GM23248 (cell line): ENCODE measurements at places on chromosomes 5 and 9. TPM values are rescaled to one million over a fixed set of nuclear protein-coding genes. Genes with fewer than 3 reads are reported as not detected.

DNA sequence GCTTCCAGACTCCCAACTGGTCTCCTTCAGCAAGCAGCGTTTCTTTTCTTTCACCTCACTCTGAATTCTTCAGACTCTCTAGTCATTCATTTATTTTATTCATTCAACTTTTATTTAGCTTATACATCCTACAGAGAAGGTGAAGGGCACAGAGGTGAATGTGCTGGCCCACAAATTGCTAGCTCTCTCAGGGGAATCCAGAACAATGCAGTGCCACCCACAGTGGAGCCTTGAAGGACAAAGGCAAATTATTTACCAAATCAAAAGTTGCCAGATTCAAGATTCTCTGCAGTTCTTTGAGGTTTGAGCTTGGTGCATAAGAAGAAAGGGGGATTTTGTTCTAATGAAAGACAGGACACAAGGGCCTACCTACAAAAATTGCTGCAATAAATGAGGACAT lies 29.7 kb downstream of the GRIA1 start:
- no peak overlapping the region for H3K4me3 ChIP-seq
- DNase-seq: no peak
- H3K36me3 ChIP-seq: no peaks in the 10 kb centered on the region
- no peaks in the 10 kb centered on the region for H3K27me3 ChIP-seq
- H3K4me1 ChIP-seq: peaks cover 35% of the 10 kb centered on the region

- peak; percentile 73 for DNase-seq
- H3K36me3 ChIP-seq: no peaks in the 10 kb centered on the region
- H3K27ac ChIP-seq: no peak overlapping the region
- H3K27me3 ChIP-seq: no peaks in the 10 kb centered on the region
- 0 out of 2 replicates have a peak, but pooled peaks cover 13% of the 10 kb centered on the region for H3K4me1 ChIP-seq
Measured at GRCh38 chr5:138230261-138230660, 17.1 kb upstream of the CDC23 start.

- H3K36me3 ChIP-seq: no peaks in the 10 kb centered on the region
- H3K4me3 ChIP-seq: peak overlapping the region; percentile 14; the same call in 1 of the 2 replicates
- no peaks in the 10 kb centered on the region for H3K27me3 ChIP-seq
- DNase-seq: peak; percentile 83
- H3K27ac ChIP-seq: peak overlapping the region; percentile 81
Measured at GRCh38 chr5:107869438-107870115, 198.8 kb upstream of the EFNA5 start.

- H3K4me1 ChIP-seq: peaks cover 22% of the 10 kb centered on the region
- no peak overlapping the region for H3K4me3 ChIP-seq
- H3K27me3 ChIP-seq: no peaks in the 10 kb centered on the region
- no peaks in the 10 kb centered on the region; the same call in 1 of the 2 replicates for H3K36me3 ChIP-seq
- H3K27ac ChIP-seq: no peak overlapping the region
- no peak for DNase-seq
Measured at GRCh38 chr9:110926828-110927487, 111.3 kb downstream of the LPAR1 start.

DNA sequence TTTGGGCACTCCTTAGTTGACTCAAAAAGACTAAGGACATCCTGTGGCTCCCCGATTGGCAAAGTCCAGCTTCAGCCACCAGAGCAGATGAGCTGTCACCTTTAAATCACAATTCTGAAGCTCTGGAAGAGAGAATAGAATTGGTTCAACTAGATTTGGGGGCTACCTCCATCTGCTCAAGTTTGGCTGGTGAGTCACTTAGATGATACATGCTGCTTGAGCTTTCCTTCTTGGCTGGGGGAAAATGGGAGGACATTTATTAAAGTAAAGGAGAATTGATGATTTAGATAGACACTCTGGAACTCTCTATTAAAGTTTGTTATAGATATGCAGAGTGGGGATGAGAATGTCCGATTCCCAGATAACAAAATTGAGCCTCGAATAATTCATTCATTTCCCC lies 30.0 kb upstream of the GRIA1 start:
- H3K27me3 ChIP-seq: no peaks in the 10 kb centered on the region
- peaks cover 15% of the 10 kb centered on the region for H3K4me1 ChIP-seq
- no peak overlapping the region for H3K27ac ChIP-seq
- H3K4me3 ChIP-seq: no peak overlapping the region
- peak; percentile 60 for DNase-seq

DNA sequence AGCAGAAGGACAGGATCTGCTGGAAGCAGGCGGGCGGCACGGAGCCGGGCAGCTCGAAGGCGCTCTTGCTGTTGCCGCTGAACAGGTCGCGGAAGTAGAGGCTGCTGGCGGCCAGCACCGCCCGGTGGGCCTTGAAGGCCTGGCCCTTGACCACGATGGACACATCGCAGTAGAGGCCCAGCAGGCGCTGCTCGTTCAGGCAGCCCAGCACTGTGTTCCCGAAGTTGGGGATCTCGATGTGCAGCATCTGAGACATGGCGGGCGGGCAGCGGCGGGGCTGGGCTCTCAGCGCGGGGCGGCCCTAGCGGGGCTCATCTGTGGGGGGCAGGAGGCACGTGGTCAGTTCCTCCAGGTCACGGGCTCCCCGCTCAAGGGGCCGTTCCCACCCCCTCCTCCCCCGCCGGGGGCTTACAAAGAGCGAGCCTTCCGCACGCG lies 44.8 kb downstream of the NACC2 start:
- no peak overlapping the region for H3K27ac ChIP-seq
- DNase-seq: no peak
- H3K36me3 ChIP-seq: no peaks in the 10 kb centered on the region
- H3K27me3 ChIP-seq: no peaks in the 10 kb centered on the region
- no peak overlapping the region for H3K4me3 ChIP-seq

- DNase-seq: no peak
- H3K4me3 ChIP-seq: no peak overlapping the region
- peaks cover 23% of the 10 kb centered on the region for H3K4me1 ChIP-seq
- H3K27ac ChIP-seq: no peak overlapping the region
Measured at GRCh38 chr5:132467287-132467984, 23.1 kb downstream of the IRF1 start.

Gene PCDHGA7
- 0.84 and 1.1 TPM in 2 replicates for polyA plus RNA-seq

Gene NREP
- polyA plus RNA-seq: 1,378 and 1,415 TPM in 2 replicates

Gene SARDH
- polyA plus RNA-seq: 0.16 and 0.30 TPM in 2 replicates

Gene IFNA2
- polyA plus RNA-seq: not detected in 2 replicates

Gene HK3
- polyA plus RNA-seq: not detected in 2 replicates

Gene SLC25A48
- polyA plus RNA-seq: not detected in 2 replicates
